HCT116 (cell line): ENCODE measurements at places on chromosomes 5 and 9. TPM values are rescaled to one million over a fixed set of nuclear protein-coding genes. Genes with fewer than 3 reads are reported as not detected.

GRCh38 chr5:61734001-61734400 is 401.9 kb downstream of the ZSWIM6 start:
- no peak for DNase-seq

DNA sequence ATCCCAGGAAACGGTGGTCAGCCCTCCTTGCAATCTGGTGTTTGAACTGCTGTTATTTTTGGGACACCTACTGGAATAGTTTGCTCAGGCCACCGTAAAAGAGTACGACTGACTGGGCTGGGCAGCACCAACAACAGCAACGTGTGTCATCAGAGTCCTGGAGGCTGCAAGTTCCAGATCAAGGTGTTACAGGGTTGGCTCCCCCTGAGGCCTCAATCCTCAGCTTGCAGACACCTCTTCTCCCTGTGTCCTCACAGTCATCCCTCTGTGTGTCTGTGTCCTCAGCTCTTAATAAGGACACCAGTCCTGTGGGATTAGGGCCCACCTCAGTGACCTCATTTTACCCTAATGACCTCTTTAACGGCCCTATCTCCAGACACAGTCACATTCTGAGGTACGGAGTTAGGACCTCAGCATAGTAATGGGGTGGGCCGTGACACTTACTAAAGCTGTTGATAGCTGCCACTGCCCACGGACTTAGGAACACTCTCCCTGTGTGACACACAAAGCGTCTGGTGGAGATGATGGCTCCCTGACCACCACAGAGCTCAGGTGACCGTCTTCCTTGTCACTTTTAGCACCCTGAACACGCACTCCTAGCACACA is 16.8 kb downstream of the GLT6D1 start:
- DNase-seq, result no peak

Gene CHSY3
- 2.3 TPM for total RNA-seq

DNA sequence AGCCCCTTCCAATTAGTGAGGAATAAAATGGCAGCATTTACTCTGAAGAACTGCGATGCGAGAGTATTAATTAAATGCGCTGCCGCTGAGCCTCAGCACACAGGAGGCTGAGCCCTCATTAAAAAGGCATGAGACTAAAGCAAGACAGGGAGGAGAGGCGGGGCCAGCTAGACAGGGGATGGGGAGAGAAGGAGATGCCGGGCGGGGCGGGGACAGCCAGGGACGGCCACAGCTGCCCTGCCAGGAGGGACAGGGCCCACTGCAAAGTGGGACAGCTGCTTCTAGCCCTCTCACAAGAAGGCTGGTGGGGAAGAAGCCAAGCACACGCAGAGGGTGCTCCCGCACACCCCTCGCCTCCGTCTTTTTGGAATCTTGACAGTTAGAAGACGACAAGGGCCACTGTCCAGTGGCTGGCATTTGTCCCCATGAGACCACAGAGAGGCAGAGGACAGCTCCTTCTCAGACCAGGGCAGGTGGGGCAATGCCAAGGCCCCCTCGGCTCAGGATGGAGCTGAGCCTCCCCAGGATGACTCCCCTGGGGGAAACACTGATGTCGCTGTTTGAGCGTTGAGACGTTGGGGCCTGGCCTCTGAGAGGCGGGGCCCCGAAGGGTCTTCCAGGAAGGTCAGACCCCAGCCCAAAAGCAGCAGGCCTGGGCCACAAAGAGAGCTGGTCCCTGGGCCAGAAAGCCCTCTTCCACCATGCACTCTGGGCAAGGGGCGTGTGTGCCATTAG is 26.9 kb downstream of the ADAMTS2 start:
- no peak for DNase-seq

DNA sequence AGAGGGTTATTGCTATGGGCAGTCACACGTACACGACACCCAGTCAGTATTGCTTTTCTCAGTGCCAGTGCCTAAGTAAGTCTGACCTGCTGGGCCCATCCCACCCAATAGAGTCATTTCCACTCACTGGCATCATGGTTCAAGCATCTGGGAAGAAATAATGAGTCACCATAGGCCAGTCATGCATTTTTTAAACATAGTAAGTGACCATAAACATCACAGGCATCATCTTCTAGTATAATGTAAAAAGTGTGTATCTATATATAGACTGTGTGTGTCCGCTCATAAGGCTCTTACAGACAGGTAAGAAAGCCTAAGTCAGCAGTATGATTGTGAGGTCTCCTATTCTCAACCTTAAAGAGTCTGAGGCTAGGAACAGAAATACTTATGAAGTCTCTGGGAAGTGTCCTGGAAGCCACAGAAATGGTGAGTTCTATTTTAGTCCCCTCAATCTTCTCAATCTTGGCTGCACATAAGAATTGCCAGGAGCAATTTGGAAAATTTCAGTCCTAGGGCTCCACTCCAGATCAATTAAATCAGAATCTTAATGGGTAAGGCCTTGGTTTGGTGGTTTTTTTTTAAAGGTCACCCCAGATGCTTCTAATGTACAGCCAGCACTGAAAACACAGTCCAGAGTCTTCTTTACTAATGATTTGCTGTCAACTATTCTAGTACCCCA is 65.2 kb downstream of the ZNF366 start:
- peak; percentile 4 for DNase-seq

GRCh38 chr9:131619680-131620079 is 74.4 kb downstream of the PRRT1B start:
- DNase-seq, result no peak

Gene CHD1
- 43.9 TPM for total RNA-seq

DNA sequence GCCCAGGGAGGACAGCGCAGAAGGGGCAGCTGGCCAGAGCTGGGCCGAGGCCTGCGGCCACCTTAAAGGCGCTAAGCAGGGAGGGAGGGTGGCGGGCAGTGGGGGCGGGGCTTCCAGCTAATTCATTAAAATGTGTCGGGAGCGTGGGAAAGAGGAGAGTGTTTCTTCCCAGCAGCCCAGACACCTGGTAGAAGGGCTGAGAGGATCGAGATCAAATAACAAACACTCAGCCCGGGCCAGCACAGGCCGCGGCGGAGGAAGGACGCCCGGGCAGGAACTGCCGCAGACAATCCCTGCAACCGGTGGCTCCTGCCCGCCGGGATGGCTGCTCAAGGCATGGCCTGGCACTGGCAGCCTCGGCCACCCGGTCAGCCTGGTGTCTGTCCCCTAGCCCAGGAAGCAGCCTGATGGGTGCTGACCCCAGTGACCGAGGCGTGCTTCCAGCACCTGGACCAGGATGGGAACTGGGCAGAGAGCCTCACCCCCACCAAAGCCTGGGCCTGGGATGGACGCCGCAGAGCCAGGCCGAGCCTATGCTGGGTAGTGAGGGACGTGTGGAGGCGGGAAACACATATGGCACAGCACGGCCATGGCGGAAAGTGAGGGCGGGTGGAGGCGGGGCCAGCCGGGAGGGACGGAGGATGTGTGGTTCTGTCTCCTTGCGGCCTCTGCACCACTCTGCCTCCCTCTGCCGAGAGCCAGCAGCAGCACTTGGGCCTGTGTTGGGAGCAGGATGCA is 3.2 kb upstream of the NRARP start:
- no peak for DNase-seq

GRCh38 chr5:180593446-180594206 is 2.3 kb upstream of the SCGB3A1 start:
- no peak for DNase-seq

Gene NIPAL4
- total RNA-seq, result 0.12 TPM

GRCh38 chr9:127503947-127504886 is 52.9 kb downstream of the LRSAM1 start:
- DNase-seq, result peak; percentile 62

DNA sequence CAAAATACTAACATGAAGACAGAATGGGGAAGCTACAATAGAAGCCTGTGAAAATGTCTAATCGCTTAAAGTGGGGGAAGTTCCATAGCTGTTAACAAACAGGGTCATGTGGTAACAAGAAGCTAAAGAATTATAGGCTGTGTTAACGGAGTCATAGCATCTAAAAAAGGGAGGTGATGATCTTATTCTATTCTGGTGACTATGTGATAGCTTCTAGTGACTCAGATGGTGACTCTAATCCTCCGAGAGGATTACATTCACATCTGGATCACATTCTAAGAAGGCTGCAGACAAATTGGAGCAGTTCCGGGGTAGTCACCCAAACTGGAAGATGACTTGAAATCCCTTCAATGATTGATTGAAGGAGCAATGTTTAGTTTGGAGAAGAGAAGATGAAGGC is 142.1 kb downstream of the LIFR start:
- no peak for DNase-seq

DNA sequence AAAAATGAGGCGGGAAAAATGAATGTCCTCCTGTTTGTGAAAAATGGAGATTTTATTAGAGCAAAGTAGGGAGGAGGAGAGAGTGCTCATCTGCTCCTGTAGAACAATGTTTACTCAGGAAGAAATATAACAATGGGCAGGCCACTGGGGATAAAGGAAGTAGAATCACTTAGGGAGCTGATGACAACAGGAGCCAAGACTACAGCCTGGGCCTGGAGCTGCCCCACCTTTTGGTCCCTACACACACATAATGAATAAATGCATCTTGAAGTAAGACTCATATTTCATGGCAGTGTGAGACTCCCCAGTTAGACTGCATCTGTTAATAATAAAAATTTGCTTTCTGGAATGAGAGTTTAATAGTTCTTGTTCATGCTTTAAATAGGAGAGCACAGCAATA is 1939.8 kb downstream of the EFNA5 start:
- DNase-seq, result no peak

- DNase-seq, result no peak
These were observed 40.0 kb upstream of the CDH6 start for GRCh38 chr5:31153521-31153920.

DNA sequence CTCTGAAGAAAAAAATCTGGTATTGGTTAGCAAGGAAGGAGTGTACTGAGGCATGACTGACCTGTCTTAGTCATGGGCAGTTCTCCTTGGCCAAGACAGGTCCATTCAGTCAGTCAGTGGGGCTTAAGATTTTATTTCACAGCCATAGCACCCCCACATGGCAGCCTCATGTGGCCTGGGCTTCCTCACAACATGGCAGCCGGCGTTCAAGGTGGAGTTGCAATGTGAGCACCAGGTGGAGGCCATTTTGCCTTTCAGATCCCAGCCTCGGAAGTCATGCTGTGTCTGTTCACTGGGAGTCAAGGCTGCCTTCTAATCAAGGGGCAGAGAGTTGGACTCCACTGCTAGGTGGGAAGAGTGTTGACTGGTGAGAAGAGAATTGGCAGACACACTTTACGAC is 10.3 kb upstream of the CARD19 start:
- DNase-seq, result no peak

Gene ERGIC1
- total RNA-seq, result 73.3 TPM

- no peak for DNase-seq
These were observed 226.3 kb upstream of the ZNF608 start for GRCh38 chr5:124972703-124973102.

GRCh38 chr5:54874337-54875021 is 110.9 kb downstream of the ESM1 start:
- DNase-seq, result no peak

GRCh38 chr9:133991964-133992779 is at the start of gene VAV2:
Gene VAV2, minus strand, starts transcription at chr9:133992324. Its CDS starts 46 bp downstream, at chr9:133992278.
- DNase-seq, result peak; percentile 29

- no peak for DNase-seq
These were observed 133.3 kb downstream of the CDK5RAP2 start for GRCh38 chr9:120446671-120447070.

Gene GMCL2
- not detected for total RNA-seq

Gene TLN1
- 144 TPM for total RNA-seq

Gene SV2C
- not detected for total RNA-seq

Gene PRDM9
- total RNA-seq, result not detected

DNA sequence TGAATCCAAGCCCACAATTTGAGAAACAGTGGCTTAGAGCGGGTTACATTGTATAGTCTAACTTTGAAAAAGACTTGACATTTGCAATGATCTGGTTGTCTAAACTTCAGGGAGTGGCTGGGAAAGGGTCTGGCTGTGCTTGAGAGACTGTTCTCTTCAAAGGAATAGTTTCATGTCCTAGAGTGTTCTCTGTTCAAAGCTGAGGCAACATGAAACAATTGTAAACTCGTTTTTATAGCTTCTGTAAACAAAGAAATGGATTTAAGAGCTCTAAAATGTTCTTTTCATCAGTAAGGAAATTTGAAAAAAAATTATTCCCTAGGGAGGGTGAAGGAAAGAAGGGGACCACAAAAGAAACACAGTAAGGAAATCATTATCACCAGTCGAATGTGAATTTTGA is 41.6 kb downstream of the FOCAD start:
- no peak for DNase-seq

Gene C9
- 0.34 TPM for total RNA-seq

Gene EIF4E1B
- total RNA-seq, result 0.07 TPM

Gene ITGA2
- total RNA-seq, result 36.6 TPM

Gene LCP2
- 0.61 TPM for total RNA-seq

GRCh38 chr5:107268241-107268640 is 402.5 kb downstream of the EFNA5 start:
- no peak for DNase-seq

GRCh38 chr9:37229882-37230482 is 109.6 kb downstream of the ZCCHC7 start:
- peak; percentile 56 for DNase-seq

Gene ANXA2R
- 0.37 TPM for total RNA-seq

DNA sequence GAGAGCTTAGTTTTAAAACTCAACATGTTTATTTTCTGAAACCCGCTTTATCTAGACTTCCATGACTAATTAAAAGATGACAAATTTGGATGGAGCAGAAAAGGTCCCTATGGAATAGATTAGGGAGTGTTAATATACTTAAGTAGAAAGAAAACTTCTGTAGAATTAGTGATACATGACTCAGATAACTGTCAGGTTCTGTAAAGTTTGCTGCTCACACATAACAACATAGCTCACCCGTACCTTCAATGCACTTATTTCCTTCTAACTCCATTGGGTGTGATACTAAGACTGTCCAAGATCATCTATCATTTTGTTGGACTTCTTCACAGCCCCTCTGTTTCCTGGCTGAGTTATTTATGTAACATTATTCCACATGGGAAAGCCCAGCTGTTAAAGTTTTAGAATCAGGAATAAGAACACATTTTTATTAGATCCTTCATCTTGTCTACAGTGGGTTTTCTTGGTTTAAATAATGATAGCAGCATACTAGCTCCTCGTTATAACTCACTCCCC is 27.8 kb downstream of the TMEM167A start:
- no peak for DNase-seq

Gene OR13C3
- total RNA-seq, result not detected

Gene POU5F2
- total RNA-seq, result 0.44 TPM

DNA sequence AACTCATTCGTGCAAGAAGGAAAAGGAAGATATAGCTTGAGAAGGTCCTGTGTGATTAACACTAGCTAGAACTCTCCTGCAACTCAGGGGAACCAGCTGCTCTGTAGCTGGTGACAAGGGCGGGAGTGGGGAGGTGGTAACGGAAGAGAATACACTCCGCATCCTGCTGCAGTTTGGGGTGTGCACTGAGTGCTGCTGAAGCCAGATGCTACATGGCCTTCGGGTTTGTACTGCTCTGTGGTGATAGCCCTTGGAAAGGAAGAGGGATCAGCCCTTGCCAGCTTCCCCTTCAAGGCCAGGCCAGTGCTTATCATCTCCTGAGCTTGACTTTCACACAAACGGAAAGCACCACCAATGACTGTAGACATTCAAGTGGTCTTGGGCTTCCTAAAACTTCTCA is 34.3 kb downstream of the FRMD3 start:
- DNase-seq, result no peak
